ENCODE measurements at places on chromosomes 7 and 10.

GRCh38 chr10:130141460-130141859 lies 5.3 kb downstream of the GLRX3 start:
- no peak for DNase-seq

DNA sequence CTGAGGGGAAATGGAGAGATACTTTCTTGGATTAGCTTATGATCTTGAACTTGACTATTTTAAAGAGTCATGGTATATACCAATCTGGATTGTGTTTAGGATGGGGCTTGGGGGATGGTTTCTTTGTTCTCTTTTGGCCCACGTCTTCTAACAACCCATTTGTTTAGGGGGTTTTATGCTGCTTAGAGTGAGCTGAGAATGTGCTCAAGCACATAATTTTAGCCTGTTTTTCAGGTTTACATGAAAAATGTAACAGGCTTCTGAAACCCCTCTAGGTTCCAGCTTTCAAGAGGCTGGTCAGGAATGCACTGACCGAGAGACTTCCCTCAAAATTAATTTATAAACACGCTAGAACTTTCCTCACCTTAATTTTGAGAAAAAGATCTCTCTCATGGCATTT lies 94.3 kb downstream of the AUTS2 start:
- DNase-seq, result no peak

DNA sequence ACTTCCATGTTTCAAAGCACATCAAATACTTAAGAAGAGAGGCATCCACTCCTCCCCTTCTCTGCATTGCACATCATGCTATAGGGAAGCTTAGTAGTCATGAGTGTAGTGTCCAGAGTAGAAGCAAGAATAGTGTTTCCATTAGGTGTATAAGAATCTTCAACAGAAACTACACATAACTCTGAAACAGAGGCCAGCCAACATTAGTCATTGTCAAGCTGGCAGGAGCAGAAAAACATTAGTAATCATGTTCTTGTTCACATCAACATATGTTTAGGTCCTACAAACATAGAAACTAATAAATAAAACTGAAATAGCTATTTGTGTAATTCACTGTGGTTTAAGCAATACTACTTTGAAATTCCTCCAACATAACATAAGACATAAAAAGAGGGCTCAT lies 370.2 kb downstream of the PPP1R3A start:
- no peak for DNase-seq

GRCh38 chr7:18866359-18867036 lies 250.9 kb downstream of the TWIST1 start:
- no peak for DNase-seq

DNA sequence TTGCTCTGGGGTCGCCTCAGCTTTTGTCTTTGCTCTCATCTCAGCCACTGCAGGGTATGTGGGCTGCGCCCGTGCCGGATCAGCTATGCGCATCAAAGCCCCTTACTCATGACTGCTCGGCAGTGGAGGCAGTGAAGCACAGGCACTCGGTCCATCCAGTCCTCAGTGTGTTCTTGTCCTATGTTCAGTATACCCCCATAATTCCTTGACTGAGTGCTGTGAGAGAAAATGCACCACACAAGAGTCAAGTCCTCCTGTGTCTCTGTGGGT lies 27.4 kb downstream of the EPDR1 start:
- DNase-seq, result no peak

DNA sequence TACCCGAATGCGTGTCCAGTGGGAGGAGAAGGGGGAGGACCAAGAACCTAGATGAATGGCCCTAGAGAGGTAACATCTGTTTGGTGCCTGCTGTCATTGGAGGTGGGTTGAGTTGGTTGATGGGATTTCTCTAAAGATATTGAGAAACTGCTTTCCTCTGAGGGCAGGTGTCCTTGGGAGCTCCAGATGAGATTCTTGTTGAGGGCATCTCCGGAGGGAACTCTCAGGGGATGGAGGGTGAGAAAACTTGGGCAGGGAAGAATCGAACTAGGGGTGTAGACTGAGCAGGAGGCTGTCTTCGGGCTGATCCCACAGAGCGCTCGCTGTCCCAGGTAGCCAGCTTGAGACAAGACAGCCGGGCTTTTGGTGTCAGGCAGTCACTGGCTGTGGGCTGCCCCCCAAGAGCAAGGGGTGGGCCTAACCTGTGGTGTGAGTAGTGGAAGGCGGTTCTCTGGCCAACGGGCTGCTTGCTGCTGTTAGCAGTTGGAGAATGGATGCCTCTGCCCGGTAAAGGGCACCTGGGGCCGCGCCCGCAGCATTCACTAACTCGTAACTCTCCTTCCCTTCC lies 3.7 kb downstream of the IRF5 start:
- no peak for DNase-seq

DNA sequence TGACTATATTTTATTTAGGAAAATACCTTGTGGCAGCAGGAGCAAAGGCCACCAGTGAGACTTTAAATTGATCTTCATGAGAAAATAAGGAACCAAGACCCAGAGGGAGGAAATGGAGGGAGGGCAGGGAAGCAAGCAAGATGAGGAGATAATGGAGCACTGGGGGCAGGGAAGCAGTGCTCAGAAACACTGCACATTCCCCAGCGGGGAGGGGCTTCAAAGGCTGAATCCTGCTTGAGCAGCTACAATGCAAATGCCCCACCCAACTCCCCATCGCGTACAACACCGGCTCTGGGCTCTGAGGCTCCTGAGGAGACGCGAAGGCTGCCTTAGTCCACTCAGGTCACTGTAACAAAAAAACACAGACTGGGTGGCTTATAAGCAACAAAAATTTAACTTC lies 503.8 kb downstream of the GRID1 start:
- DNase-seq, result no peak

DNA sequence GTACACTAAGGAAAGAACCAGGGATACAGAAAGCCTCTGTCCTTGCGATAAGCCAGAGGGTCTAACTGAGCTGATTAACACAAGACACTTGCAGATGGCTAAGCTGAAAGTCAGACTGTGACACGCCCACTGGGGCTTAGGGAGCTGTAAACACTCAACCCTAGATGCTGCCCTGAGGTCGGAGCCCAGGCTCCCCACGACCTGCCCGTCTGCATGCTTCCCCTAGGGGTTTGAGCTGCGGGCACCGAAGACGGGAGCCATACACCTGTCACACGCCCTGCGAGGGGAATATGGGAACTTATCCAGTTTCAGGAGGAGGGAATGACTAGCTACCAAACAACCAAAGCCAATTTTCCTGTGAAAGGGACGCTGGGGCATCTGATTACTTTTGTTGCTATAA lies 96.0 kb downstream of the HTR5A start:
- no peak for DNase-seq

- no peak for DNase-seq
These were observed 167.6 kb downstream of the VTI1A start for GRCh38 chr10:112614586-112614985.

DNA sequence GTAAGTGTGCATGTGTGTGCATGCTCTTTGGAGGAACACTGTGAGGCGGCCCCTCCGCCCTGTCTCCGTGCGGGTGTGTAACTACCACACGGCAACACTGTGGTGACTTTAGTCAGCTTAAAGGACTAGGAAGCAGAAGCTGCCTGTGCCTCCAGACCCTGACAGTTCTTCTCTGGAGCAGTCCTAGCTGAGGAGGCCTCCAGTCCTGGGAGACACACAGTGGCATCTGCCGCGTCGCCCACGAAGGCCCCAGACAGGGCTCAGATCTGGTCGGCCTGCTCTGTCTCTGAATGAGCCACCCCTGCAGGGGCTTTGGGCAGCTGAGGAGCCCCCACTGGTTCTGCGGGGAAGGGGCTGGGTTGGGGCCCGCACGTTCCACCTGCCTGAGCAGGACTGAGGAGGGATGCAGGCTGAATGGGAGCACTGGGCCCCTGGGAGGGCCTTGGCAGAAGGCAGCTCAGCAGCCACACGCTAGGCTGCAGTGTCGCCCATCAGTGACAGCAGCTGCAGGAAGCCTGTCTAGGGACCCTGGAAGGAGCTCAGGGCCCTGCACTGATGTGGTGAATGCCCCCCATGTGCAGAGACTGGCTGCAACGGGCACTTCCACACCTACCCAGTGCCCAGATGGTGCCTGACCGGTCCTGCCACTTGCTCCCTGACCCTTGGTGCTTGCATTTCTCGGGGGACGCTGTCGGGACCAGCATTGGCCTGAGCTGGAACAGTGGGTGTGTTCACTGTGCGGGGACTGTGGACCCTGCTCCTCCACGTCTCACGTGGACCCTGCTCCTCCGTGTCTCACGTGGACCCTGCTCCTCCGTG lies 27.3 kb upstream of the KNDC1 start:
- DNase-seq, result no peak

DNA sequence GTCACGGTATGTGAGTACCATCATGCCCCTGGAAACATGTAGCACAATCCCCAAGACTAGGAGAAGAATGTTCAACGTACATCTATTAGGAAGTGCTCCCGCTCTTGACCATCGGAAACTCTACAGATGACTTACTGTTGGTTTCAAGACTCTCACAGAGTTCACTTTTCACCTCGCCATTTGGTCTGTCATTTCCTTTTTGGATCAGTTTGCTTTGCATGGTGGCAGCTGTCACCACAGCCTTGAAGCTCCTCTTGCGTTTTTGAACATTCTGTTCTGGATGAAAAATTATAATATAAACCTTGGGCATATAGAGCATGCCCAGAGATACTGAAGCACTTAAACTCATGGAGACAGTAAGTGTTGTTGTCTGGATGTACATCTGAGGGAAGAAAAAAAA lies 806.8 kb downstream of the GRM8 start:
- no peak for DNase-seq

DNA sequence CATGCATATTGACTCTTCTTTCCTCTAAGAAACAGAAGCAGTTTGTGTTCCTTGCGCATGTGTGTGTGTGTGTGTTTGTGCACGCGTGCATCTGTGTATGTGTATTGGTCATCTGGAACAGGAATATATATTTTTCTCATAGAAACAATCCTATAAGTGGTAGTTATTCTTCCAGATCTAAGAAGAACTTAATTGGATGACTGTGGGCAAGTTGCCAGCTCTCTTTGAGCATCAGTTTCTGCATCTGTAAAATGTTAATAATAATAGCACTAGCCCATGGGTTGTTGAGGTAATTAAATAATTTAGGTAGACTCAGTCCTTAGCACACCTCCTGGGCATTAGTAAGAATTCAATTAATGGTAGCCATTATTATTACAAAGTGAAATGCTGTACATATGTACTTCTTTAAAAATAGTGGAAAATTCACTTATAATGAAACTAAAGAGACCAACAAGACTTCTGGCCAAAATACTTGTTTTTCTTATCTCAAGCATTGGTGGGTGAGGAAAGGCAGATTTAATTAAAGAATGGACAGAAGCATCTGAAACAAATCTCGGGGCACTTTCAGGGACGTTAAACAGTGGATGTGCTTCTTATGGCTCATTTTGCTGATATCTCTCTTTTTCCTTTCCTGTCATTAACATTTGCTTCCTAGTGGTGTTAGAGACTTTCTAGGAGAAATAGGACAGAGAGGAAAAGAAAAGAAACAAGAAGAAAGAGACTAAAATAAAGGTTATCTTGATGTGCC lies 124.9 kb upstream of the HABP2 start:
- DNase-seq, result no peak

- DNase-seq, result no peak
These were observed 7.1 kb upstream of the TLX1 start for GRCh38 chr10:101123815-101124617.

- DNase-seq, result no peak
These were observed 38.5 kb upstream of the AGMO start for GRCh38 chr7:15600298-15600697.

DNA sequence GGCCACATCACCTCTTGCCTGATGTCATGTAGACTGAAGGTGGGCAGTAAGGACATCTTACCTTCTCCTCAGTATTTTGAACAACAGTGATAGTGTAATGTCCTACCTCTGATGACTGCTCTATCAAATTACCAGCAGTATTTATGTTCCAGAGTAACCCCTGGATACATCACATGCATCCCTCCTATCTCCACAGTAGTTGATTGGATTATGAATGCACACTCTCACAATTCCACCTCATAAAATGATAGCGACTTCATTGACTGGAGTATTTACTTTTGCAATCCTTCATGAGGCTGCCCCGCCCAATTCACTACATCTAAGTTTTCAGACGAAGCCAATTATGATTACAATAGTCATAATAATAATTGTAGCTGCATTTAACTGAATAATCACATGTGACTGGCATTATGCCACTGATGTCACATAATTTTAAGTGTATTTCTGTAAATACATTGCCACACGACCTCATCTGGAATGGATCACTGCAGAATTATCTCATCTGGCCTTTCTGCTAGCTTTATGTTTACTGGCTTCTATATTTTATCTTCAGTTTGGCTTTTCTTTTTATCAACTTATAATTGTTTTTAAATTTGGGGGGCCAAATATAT lies 268.9 kb downstream of the SLC25A13 start:
- no peak for DNase-seq

DNA sequence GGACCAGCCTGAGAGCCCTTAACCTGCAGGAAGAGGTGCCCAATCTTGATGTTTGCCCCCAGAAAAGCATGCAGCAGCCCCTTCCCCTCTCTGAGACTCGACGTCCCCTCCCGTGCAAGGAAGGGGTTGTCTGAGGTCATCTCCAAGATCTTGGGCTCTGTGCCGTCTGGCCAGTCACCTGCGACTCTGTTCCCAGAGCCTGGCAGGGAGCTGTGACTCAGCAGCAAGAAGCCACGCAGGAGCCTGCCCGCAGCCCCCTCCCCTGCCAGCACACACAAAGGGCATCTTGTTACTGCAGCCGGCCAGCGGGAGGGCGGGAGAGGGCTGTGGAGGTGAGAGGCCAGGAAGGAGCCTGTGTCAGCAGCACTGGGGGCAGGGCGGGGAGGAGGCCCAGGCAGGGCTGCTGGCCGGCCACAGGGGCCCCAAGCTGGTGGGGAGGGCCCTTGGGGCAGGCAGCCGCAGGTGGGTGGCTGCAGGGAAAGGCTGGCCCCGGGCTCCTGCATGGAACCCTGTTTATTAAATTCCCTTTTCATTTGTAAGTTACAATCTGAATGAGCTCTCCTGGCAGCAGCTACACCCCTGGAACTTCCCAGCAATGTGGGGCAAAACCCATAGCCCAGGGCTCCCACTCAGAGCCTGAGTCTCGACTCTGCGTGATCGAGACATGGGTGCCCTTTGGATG lies 103.7 kb upstream of the ZMIZ1 start:
- DNase-seq, result no peak

DNA sequence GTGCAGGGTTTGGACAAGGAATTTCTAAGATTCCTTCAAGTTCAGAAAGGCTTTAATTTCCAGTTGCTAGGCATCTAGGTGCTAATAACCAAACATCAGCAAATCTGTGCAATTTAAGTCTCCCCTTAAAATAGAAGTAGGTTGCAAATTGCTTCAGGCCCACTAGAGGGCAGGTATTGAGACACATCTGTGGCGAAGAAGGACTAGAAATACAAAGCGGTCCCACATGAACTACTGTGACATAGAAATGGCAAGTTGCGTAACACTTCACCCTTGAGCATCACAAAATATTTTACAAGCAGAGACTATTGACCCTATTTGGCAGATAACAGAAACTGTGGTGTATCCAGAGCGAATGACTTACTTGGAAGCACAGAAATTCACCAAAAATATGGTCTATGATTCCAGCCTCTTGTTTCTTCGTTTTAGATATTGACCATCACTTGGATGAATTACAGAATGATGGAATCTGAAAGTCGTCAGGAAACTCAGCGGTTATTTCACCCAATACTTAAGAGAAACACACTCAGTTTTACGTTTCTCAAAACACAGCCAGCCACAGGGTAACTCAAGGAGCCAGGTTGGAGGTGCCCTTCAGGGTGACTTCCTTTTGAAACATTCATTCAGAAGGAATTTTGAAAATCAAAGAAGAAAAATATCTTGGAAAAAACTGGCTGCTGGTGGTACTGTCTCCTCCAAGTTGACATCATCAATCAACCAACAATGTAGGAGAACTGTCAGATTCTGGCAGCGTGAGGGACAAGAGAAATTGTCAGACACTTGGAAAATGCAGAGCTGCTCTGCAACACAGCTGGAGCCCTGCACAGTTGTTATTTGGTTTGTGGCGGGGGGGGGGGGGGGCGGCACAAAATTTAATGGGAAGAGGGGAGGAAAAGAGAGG lies 256.3 kb upstream of the MINDY3 start:
- DNase-seq, result no peak

Measured in activated CD4-positive, alpha-beta T cell treated with anti-CD3 and anti-CD28 coated beads for 24 hours (primary cell).